ENCODE measurements at places on chromosomes 7 and 10.
A peak's percentile ranks its signal among the peaks of the same experiment; 100 is the strongest.

DNA sequence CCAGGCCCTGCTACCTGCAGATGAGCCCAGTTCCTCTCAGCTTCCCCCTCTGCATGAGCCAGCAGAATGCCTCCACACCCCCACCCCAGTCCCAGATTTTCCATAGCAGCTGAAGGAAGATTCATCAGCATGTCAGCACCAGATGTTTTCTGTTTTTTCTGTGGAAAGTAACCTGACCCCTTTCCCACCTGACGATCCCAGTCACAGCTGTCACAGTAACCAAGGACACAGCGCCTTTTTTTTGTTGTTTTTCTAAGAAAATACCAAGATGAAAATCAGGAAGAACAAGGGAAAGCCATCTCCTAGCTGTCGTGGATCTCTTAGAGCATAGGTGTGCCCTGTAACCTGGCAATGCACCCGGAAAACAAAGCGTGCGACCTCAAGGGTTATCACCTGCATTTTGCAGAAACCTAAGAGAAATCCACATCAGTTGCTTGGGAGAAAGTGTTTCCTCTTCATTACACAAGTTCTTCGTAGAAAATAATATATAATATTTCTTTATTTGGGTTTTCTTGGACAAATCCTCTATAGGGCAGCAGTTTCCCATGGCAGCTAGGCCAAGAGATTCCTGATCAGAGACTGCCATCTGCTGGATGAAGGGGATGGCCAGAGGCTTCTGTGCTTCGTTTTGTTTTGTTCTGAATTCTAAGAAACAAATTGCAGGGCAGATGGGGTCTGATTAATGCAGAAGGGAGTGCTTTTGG, 401.9 kb downstream of the TNS3 start:
- DNase-seq: no peak

DNA sequence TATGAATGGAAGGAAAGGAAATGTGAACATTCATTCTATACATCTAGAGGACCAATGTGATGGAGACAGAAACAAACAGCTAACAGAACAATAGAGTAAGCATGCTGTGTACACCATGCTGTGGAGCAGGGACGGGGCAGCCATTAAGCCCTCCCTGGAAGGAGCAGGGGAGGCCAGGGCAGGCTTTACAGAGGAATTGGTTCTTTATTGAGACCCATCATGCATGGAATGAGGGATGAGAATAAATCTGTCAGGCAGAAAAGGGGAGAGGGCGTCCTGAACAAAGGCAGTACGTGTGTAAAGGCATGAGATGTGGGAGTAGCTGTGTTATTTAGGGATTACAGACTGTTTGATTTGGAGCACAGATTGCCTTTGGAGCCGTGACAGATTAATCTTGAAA, 35.2 kb downstream of the STK17A start:
- no peak for DNase-seq

DNA sequence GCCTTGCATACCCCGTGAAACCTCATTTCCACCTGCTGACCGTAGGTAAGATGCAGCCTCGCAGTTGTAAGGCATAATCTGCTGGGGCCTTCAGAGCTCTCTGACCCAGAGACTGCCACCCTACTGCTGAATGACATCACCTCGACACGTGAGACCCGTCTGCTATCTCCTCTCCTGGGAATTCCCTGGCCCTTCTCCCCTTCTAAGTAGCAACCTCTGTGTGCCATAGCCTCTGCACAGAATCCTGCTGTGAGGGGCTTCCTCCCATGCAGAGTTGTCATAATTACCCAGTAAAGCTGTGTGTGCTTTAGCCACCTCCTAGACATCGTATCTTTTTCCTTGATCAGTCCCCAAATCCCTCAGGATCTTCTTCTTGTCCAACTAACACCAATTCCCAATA, 106.7 kb downstream of the CACNB2 start:
- DNase-seq: no peak

GRCh38 chr10:930625-931325, 730 bp downstream of the LARP4B start:
- peak; percentile 19 for DNase-seq

GRCh38 chr10:126099366-126099765, 203.0 kb downstream of the FANK1 start:
- no peak for DNase-seq
